ENCODE measurements at places on chromosomes 4 and X.

DNA sequence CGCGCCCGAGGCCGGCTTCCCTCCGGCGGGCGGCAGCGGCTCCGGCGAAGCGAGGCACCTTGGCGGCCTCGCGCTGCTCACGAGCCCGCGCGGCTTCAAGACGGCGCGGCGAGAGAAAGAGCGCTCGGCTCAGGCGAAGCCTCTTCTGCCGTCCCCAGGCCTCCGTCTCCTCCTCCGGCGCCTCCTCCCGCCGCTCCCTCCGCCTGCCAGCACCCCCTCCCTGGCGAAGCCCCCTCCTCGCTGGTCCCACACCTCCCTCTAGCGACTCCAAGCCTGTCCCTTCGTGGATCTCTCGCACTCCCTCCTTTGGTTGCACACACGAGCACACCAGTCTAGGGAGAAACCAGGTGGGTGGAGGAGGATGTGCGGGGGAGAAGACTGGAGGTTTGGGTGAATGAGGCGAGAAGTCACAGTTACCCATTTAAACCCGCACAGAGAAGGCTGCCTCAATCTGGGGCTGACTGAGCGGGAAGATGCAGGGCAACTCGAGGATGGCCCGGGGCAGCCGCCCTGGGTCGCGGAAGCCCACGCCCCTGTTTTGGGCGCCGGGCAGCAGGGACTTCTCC, at the start of gene CAMK2D:
Gene CAMK2D, minus strand, starts transcription at position 119 of the 566 bp plus-strand sequence. CDS start 670 bp downstream, outside the sequence.
- peak; percentile 46 for DNase-seq

DNA sequence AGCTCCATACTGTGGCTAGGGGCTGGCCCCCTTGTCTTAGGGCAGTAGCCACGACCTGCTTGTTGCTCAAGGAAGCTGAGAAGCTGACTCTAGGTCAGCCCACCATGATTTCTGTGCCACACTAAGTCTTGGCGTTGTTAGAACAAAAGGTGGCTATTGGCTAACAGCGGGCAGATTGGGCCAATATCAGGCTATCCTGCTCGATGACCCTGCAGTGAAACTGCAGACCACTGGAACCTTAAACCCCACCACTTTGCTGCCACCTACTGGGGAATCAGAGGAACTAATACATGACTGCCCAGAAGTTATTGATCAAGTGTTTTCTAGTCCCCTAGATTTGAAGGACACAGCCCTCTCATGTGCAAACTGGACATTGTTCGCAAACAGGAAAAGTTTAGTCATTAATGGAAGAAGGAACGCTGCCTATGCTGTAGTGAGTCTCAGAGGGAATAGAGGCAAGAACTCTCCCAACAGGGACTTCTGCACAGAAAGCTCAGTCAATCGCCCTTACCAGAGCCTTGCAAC, 17.0 kb upstream of the PAPSS1 start:
- no peak for DNase-seq

GRCh38 chr4:83389037-83389720, 54.5 kb upstream of the HPSE start:
- DNase-seq = no peak

GRCh38 chr4:6071959-6072720, 53.9 kb upstream of the C4orf50 start:
- no peak for DNase-seq

GRCh38 chrX:30906726-30907125, 17.7 kb upstream of the TAB3 start:
- no peak for DNase-seq

- no peak for DNase-seq
Measured at GRCh38 chrX:1535241-1536041, 1.5 kb downstream of the P2RY8 start.

GRCh38 chr4:111502626-111503025, 642.6 kb upstream of the FAM241A start:
- no peak for DNase-seq

- no peak for DNase-seq
Measured at GRCh38 chr4:120528428-120528827, 394.1 kb downstream of the PRDM5 start.

GRCh38 chrX:40107291-40108161, 9.8 kb upstream of the BCOR start:
- DNase-seq = no peak

- no peak for DNase-seq
Measured at GRCh38 chr4:104395168-104395614, 99.5 kb downstream of the CXXC4 start.

DNA sequence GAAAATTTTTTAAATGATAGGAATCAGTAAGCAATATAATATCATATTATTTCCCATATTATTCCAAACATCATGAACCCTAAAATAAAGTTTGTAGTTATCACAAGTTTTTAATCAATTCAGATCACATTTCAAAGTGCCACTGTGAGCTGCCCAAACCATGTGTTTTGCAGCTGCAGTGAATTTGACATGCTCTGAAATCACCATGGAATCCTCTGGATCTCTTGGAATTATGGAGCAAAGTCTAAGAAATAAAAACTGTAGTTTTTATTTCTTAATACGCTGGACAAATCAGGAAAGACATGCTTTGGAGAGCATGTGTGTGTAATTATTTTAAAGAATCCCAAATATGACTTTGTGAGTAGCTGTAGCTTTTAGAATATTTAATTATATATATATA, 262.7 kb downstream of the ANKRD50 start:
- DNase-seq = no peak

DNA sequence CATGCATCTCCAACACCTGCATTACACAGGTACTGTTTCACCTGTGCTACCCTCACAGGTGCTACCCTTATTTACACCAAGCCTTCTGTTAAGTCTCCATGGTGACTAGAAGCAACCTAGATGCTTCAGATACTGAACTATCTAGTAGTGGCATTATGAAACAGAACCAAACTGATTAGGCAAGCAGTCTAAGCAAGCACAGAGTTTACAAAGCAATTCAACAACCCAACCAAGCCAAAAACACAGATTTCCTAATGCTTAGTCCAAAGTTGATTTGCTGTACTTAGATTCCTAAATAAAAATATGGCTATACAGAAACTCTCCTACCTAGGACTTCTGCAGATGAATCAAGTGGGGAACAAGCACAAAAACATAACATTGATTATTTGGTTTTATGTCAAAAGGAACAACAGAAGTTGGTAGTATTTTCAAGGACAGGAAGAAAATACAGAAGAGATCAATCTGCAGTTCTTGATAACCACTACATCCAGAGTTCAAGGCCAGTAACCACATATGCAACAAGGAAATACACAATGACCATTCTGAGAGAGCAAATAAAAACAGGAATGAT, 3.2 kb downstream of the TAPT1 start:
- DNase-seq = no peak

DNA sequence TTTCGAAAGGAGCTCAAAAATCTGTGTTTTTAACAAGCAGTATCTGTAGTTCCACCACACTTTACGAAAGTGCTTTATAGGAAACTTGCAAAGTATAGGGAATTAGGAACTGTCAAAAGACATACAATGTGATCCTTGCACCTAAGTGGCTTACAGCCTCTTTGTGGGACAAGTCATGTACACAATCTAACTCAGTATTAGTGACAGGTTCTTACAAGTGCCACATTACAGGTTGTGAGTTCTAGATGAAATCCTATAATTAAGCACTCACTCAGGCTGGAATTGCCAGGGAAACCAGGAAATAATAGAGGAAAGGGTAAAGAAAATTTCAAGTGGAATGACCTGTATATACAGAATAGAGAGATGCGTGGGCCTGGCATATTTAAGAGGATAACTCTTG, 567.3 kb upstream of the ATOH1 start:
- no peak for DNase-seq

GRCh38 chr4:123599061-123599919, 202.7 kb downstream of the SPRY1 start:
- DNase-seq = no peak

DNA sequence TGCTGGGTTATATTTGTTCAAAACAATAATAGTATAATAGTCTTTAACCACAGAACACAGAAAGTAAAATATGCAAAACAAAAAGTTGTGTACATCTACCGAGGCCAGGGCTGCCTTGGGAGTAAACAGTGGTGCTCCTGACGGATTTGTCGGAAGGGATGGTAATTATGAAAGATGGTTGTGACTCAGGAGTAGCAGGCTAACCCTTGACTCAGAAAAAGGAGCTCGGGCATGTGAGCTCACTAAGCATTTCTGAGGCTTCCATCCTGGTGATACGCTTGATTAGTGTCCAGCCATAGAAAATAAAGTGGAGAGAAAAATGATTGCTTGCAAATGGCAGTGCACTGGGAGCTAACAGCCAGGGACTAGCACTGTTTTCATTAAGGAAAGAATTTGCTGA, 53.2 kb upstream of the SPANXB1 start:
- no peak for DNase-seq

- no peak for DNase-seq
Measured at GRCh38 chr4:155944516-155944915, 9.2 kb downstream of the CTSO start.

DNA sequence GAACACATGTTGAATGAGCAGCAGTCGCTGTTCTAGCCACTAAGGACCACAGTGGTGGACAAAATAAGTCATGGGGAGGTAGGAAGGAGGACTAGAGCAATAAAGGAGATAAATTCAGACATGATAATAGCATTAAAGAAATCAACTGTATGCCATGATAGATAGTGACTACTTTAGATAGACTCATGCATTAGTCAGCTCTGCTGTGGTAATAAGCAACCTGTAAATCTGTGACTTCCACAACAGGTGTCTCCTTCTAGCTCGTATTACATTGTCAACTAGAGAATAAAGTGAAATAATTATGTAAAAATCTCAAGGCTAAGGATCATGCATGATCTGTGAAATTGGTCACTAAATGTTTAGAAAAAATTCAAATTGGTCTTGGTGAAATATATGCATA, 77.9 kb downstream of the WWC2 start:
- no peak for DNase-seq

- no peak for DNase-seq
Measured at GRCh38 chrX:73267206-73267605, 52.6 kb upstream of the NAP1L2 start.

DNA sequence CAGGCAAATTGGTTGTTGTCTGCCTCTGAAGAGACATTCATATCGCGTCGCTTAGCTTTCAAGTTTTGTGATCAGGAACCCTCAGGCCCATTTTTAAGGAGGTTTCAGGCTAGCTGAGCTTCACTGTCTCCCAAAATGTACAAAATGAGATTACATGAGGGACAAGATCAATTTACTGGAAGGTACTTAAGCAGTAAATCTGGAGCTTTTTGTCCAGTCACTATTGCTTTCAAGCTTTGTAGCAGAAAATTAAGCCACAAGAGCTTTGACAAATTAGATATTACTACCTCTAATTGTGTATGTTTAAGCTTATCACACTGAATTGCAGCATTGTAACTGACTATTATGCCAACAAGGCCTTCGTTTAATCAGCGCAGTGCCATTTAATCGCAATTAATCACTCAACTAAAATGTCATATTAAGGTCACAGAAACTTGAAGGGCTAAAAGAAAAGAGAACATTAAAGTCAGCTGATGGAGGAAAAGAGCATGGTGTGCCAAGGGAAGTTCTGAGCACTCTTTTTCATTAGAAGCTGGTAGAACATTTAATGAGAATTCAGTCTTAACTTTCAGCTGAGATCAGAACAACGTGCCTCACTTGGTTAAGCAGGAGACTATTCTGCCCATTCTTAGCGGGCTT, 353.0 kb downstream of the FBXO8 start:
- DNase-seq = no peak

DNA sequence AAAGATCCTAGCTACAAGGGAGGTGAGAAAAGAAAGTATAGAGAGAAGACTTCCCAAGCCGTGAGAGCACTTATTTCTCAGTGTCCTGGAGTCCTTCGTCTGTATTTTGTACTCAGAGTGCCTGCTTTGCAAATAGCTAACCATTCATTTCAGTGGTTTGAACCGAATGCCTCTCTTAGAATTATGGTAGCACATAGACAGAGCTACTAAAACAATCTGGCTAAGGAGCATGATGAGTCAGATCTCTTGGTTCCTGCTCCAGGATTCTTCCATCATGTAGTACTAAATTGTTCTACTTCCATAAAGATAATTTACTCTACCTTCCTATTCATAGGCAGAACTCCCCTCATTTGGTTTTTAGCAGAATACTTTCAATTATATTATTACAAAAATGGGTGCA, 946.6 kb downstream of the STIM2 start:
- no peak for DNase-seq

GRCh38 chr4:142846108-142846728, at the start of gene INPP4B:
Gene INPP4B (minus strand): TSS chr4:142846301.
- DNase-seq = no peak

GRCh38 chr4:96913441-96914080, 1073.7 kb downstream of the PDHA2 start:
- no peak for DNase-seq

DNA sequence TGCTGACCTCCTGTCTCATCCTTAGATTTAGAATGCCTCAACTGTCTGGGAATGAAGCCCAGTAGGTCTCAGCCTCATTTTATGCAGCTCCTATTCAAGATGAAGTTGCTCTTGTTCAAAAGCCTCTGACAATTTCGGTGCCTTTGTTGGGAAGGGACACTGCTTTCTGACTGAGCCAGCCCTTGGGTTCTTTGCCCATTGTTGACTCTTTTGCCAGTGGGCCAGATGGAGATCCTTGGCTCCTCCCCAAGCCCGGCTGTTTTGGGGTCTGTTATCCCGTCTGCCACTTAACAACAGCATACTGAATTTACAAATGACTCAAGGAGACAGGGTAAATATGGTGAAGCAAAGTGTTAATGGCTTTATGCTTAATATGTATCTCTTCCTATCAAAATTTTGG, 58.3 kb upstream of the PRKX start:
- no peak for DNase-seq

GRCh38 chr4:181909368-181909767, 333.8 kb upstream of the TENM3 start:
- no peak for DNase-seq

DNA sequence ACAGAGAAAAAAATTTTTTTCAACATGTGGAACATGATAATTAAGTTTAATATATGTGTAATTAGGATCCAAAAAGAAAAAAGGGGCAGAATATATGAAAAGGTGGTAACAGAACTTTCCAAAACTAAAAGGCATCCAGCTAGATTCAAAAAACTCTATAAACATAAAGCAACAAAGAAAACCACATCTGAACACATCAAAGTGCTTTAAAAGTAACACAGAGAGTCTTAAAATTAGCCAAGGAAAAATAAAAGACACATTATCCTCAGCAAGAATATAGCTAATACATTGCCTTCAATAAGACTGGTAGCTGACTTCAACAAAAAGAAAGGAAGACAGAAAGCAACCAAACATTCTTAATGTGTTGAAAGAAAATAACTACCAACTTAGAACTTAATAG, 8.2 kb downstream of the CLOCK start:
- no peak for DNase-seq

- DNase-seq = no peak
Measured at GRCh38 chr4:58776627-58777026, 1666.4 kb upstream of the IGFBP7 start.

- DNase-seq = no peak
Measured at GRCh38 chr4:6134612-6135220, 65.6 kb downstream of the JAKMIP1 start.

DNA sequence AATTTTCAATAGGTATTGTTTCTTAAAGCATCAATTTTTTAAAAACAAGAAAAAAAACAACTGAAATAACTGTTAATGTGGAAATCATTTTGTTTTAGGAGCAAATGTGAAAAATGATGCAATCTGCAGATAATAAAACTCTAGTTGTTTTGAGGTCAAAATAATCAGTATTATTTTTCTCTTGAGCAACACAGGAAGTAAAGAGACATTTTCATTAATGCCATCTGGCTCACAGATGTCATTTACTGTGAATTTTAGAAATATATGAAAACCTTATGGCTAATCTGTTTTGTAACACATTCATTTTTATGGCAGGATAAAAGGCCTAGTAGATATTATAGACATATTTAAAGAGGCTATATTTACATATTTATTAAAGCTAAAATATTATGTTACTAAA, 141.6 kb downstream of the PCDH18 start:
- no peak for DNase-seq

All from stimulated activated CD8-positive, alpha-beta memory T cell treated with anti-CD3 and anti-CD28 coated beads, Interleukin-4, amount 100 ng/mL, for 1 hour (primary cell).